ENCODE measurements at places on chromosomes 3 and 15. TPM values are rescaled to one million over a fixed set of nuclear protein-coding genes. Genes with fewer than 3 reads are reported as not detected.

The OR5K2 gene
- not detected for total RNA-seq

The LRTM1 gene
- 0.29 TPM for total RNA-seq

The FOXL2 gene
- 0.75 TPM for total RNA-seq

The ALPK3 gene
- 9.6 TPM for total RNA-seq

The DLL4 gene
- 5.9 TPM for total RNA-seq

The RYR3 gene
- 2.9 TPM for total RNA-seq

The TNNC1 gene
- total RNA-seq: 16.6 TPM

The NTRK3 gene
- total RNA-seq: 2.9 TPM

The DPPA2 gene
- 0.36 TPM for total RNA-seq

The CISH gene
- total RNA-seq: 4.1 TPM
